SK-MEL-5 (cell line): ENCODE measurements at places on chromosomes 2 and 18. TPM values are rescaled to one million over a fixed set of nuclear protein-coding genes. Genes with fewer than 3 reads are reported as not detected.

GRCh38 chr2:143908843-143909242 is 611.1 kb downstream of the ZEB2 start:
- no peak for DNase-seq

DNA sequence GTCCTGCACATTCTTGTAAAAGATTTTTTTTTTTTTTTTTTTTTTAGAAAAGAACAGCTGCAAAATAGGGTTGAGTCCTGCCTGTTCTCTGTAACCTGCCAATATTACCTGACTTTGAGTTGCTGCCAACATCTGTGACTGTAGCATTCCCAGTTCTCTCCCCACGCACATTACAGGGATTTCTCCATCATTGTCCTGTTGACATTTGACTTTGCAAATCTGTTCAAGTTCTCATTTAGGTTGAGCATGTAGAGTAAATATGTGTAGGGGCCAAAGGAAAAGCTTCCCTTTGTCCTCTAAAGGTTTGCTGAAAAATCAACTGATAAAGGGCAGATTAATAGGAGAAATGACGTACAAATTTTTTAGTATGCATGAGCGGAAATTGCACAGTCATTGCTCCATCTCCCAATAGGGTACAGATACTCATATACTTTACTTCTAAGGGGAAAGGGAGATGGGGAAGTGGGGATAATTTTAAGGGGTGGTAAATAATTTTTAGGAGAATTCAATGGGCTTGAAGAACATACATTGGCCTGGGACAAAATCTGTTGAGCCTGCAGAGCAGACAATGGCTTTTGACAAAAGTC is 385.5 kb downstream of the PIK3C3 start:
- no peak for DNase-seq

Gene INPP5D
- 0.08 and 0.50 TPM in 2 replicates for total RNA-seq

- DNase-seq = peak; percentile 91
These were observed 35.6 kb upstream of the LPIN1 start for GRCh38 chr2:11710632-11711353.

DNA sequence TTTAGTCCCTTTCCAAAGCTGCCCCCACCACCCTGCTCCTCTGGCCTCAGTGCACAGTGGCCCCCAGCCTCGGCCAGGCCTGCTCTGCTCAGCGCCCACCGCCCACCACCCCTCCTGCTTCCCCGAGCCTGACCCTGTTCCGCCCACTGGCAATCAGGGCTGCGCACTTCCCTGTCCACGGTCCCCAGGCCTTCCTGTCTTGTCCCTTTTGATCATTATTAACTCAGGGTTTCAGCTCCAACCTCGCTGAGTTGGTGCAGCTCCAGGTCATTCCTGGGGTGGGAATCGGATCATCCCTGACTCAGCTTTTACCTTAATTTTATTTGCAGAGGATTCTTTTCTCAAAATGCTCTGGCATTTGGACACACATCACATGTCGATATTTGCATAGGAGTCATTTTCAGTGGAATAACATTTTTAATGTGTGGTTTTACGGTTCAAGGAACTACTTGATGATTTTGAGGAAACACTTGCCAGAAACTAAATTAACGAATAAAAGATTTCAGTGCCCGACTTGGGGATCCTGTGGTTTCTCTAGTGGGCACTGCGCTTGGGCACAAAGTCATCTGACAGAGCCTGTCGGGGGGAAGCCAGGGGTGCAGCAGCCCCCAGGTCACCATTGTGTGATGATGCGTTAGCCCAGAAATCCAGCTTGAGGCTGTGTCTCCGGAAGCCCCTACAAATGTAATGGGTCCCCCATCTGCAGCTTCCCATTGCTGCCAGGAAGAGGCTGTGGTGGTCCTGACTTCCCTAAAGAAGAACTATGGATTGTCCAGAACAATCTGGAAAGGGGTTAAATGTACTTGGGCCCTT is 1.0 kb upstream of the ESPNL start:
- DNase-seq = no peak

DNA sequence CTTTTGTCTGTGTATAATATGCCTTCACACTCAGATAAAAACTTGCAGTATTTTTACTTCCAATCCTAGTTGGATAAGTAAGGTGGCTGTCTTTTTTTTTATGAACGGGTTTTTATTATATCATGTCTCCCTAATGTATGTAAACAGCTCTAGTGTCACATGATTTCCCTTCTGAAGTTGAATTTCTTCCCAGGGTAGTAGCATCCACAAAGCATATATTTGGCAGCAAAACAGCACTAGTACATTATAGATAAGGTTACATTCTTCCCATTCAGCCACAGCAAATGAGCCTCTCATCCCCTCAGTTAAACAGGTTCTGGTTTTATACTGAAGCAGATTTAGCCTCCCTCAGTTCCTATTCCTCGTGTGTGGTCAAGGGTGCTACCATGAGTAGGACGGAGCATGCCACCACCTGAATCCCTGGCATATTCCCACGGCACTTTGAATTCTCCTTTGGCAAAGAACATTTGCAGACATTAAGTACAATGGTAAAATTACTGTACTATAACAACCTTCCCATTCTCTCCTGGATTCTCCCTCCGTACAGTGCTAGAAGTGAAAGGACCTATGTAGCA is 15.4 kb upstream of the DTNA start:
- DNase-seq = no peak

- DNase-seq = no peak
These were observed 481.4 kb downstream of the CDH2 start for GRCh38 chr18:27695503-27695902.

Gene SNORC
- total RNA-seq = 0.55 and 1.1 TPM in 2 replicates

DNA sequence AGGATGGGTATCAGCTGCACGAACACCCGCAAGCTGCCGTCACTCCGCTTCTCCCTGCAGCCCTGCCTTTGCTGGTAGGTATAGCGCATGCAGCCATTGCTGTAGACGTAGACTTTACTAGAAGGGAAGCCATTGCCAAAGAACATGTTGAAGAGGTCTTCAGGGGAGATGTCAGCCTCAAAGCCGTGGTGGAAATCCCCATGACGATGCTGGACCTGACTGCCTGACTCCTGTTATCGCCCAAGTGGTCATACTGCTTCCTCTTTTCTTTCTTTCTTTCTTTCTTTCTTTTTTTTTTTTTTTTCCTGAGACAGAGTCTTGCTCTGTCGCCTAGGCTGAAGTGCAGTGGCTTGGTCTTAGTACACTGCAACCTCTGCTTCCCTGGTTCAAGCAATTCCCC is 68.7 kb upstream of the SPRED2 start:
- no peak for DNase-seq

DNA sequence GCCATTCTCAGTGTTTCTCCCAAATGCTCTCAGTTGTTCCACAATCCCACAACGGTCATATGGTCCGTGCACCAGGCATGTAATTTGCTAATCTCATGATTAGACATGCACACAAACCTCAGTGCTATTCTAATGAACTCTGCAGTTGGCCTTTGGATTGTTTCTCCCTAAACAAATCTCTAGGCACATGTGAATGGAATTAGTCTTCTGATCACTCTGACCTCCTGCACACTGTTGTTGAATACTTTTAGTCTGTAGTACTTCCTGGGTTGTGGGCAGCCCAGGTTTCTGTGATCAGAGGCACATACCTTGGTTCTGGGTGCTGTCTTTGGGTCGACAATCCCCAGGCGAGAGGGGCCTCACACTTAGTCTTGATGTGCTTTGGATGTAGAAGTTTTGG is 498.7 kb upstream of the SPRED2 start:
- DNase-seq = no peak

Gene MDH1B
- total RNA-seq = 1.8 and 2.2 TPM in 2 replicates
